CD4-positive, alpha-beta memory T cell (primary cell): ENCODE measurements at places on chromosomes 12 and 14. TPM values are rescaled to one million over a fixed set of nuclear protein-coding genes. Genes with fewer than 3 reads are reported as not detected.
A peak's percentile ranks its signal among the peaks of the same experiment; 100 is the strongest.

- no peak for DNase-seq
These were observed 38.7 kb upstream of the BCL7A start for GRCh38 chr12:121982950-121983349.

DNA sequence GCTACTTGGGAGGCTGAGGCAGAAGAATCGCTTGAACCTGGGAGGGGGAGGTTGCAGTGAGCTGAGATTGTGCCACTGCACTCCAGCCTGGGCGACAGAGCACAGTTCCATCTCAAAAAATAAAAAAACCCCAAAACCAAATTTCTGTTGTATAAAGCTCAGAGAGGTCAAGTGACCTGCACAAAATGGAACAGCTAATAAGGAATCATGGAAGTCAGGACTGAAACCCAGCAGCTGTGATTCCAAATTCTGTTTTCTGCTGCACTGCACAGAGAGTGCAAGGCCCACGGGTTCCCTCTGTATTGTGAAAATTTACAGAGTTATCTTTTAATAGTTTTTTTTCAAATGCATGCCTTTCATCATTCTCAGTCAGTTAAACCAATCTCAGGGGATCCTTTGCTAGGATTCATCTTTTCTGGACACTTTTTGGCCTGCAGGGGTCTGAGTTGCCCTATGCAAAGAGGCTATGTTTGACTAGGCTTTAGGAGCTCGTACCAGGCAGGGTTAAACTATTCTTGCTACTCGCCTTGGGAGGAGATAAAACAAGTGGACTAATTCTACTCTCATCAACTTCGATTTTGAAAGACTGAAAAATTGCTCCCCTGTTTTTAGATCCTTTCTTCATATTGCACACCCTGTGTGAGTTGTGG lies 26.1 kb upstream of the AACS start:
- no peak for DNase-seq

- no peak for DNase-seq
These were observed 91.8 kb upstream of the PLXNC1 start for GRCh38 chr12:94056419-94057158.

DNA sequence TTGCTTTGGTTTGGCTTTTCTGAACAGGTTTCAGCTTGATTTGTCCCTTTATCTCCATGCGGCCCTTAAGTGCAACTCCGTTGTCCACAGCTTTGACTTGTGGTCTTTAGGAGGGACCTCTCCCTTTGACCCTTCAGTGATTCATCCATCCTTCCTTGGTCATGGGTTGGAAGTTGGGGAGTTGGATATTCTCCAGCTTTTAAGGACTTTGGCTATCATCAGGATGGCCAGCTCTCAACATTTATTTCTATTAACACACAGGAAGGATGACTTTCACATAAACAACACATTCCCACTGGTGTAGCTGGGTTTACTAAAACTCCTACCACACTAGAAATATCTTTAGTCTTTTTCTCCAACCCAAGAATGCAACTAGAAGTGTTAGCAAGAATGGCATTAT lies 50.9 kb upstream of the E2F7 start:
- no peak for DNase-seq

Gene PTGR2
- 2.9 TPM for polyA plus RNA-seq

DNA sequence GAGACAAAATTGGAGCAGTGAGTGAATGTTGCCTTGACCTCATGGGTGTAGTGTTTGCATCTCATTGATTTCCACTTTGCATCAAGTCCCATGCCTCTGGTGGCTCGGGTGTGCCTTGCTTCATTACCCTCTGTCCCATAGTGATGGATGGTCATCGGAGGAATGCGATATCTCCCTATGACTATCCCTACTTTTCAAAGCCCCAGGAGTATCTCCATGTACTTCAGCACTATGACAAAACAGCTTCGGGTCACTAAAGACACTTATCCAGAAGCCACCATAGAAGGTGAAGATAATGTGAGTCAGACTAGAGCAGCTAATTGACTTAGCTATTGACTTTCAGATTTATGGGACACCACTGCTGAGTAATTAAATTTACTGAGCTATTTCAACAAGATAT lies 355.1 kb upstream of the CCDC196 start:
- DNase-seq = no peak

Gene ZNF26
- 13.7 TPM for polyA plus RNA-seq

Gene HOXC13
- not detected for polyA plus RNA-seq

- DNase-seq = no peak
These were observed 1.1 kb upstream of the KRT3 start for GRCh38 chr12:52796839-52797528.

DNA sequence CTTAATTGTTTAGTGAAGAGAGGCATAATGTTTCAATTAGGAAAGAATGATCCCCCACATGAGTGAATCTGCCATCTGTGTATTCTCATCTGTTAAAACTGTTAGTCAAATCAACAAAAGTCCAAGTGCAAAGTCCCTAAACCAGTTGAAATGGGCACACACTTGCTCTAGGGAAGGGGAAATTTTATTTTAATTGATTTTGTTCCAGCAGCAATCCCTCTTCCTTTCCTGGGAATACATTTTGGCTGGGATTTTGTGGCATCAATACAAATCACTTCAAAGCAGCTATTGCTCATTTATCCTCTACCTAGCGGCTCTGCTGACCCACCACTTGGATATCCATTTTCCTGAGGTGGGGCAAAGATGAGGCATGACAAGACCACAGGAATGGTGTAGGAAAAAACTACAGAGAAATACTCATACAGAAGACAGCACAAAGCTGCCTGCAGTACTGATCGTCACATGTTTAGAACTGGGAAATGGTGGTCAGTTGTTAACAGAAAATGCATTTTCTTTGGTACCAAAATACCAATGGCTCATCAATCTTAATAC lies 9.8 kb upstream of the SSTR1 start:
- DNase-seq = no peak

GRCh38 chr12:210277-211141 lies 3.4 kb downstream of the SLC6A12 start:
- DNase-seq = no peak

Gene OTX2
- polyA plus RNA-seq = not detected

Gene LTB4R
- 10.6 TPM for polyA plus RNA-seq

GRCh38 chr12:121379945-121380344 lies 20.0 kb upstream of the RNF34 start:
- no peak for DNase-seq

DNA sequence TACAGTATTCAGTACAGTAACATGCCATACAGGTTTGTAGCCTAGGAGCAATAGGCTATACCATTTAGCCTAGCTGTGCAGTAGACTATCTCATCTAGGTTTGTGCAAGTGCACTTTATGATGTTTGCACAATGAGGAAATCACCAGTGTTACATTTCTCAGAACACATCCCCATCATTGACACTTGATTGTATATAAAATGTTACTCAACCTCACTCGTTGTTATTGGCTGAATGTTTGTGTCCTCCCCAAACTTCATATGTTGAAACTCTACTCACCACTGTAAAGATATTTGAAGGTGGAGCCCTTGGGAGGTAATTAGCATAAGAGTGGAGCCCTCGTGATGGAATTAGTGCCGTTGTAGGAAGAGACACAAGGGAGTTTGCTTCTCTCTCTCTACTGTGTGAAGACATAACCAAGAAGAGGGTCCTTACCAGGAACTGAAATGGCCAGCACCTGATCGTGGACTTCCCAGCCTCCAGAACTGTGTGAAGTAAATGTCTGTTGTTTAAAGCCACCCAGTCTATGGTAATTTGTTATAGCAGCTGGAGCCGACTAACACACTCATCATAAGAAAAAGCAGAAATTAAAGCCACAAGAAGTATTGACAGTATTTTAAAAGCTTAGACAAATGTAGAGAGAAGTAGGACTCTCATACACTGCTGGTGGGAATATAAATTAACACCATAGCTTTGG lies 3.2 kb upstream of the MED13L start:
- no peak for DNase-seq

DNA sequence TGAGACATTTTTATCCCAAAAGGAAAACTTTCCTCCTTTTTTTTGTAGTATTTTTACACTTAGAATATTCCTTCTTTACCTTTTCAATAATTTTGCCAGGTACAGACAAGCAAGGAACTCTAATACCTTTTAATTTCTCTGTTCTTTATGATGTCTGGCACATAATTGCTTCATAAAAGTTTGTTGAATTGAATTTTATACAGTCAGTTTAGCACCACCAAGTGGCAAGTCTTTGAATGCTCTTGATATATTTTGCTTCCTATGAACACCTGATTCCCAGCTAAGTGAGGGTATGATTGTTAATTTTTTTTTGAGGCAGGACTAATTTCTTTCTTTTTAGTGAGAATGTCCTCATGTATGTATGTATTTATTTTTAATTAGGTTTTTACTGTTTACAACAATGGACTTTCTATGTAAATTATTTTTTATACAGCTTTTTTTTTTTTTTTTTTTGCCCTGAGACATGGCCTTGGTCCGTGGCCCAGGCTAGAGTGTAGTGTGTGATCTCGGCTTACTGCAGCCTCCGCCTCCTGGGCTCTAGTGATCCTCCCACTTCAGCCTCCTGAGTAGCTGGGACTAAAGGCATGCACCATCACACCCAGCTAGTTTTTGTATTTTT lies 6.9 kb downstream of the TBC1D15 start:
- DNase-seq = peak; percentile 32

GRCh38 chr12:28059668-28060067 lies 87.1 kb upstream of the PTHLH start:
- DNase-seq = no peak

GRCh38 chr12:96077081-96077480 lies 41.7 kb upstream of the LTA4H start:
- DNase-seq = no peak

- DNase-seq = no peak
These were observed 108.5 kb downstream of the NRXN3 start for GRCh38 chr14:78278464-78279250.

DNA sequence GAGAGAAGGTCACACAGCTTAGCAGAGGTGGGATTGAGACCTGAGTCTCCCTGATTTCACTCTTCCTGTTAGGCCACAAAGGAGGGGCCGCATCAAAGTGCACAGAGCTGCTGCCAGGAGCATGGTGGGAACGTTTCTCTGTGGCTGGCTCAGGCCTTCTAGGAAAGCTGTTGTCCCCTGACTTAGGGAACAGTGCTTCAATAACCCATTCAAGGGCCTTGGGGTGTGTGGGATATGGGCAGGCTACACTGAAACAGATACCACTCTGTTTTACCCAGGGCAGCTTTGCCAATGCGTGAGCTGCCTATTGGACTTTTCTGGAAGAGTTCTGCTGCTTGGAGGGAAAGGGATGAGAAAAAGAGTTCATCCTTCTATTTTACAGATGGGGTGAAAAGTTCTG lies 110.0 kb downstream of the ADCK1 start:
- DNase-seq = no peak

DNA sequence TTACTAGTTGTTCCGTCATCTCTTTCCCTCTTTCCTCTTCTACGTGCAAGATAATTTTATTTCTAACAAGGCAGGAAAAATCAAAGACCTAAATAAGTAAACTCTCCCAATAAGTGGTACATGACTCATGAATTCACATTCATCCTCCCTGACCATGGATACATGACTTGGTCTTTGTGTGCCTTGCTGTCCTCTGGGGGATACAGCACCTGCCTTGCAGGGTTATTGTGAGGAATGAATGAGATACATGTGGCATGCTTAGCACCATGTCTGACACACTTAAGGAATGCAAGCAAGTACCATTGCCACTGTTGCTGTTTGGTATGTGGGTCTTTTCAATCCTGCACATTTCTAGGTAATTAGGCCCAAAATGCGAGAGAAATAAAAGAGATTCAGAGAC lies 208.4 kb downstream of the DPF3 start:
- DNase-seq = no peak

DNA sequence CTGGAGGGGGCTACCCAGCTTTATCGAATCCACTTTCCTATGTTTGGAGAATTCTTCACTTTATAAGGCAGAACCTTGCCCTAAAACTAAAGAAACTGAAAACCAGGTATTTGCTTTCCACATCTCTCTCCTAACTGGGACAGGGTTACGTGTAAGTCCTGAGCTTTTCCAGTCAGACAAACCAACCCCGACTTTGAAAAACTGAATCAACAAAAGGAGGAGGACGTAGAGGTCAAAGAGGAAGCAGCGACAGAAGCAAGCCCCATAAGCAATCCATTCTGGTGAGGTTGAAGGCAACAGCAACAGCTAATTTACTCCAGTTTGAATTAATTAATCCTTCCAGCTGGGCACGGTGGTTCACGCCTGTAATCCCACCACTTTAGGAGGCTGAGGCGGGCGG lies 47.2 kb downstream of the LRP6 start:
- DNase-seq = no peak

Gene WIF1
- polyA plus RNA-seq = not detected

GRCh38 chr12:116165036-116165425 lies 112.5 kb downstream of the MED13L start:
- DNase-seq = no peak

- DNase-seq = no peak
These were observed 833.0 kb downstream of the SLC6A15 start for GRCh38 chr12:84079626-84080025.

Gene NR1H4
- not detected for polyA plus RNA-seq

Gene C12orf60
- 0.45 TPM for polyA plus RNA-seq

Gene SMCO2
- not detected for polyA plus RNA-seq

Gene SLC7A8
- polyA plus RNA-seq = 0.56 TPM

Gene BRF1
- 10.2 TPM for polyA plus RNA-seq

GRCh38 chr14:24889843-24890242 lies 160.1 kb downstream of the STXBP6 start:
- no peak for DNase-seq

Gene APOLD1
- 1.1 TPM for polyA plus RNA-seq

Gene SPIC
- not detected for polyA plus RNA-seq

GRCh38 chr12:105324704-105325103 lies 5.8 kb upstream of the C12orf75 start:
- DNase-seq = no peak

- DNase-seq = no peak
These were observed 515.7 kb downstream of the ETNK1 start for GRCh38 chr12:23140710-23141109.

DNA sequence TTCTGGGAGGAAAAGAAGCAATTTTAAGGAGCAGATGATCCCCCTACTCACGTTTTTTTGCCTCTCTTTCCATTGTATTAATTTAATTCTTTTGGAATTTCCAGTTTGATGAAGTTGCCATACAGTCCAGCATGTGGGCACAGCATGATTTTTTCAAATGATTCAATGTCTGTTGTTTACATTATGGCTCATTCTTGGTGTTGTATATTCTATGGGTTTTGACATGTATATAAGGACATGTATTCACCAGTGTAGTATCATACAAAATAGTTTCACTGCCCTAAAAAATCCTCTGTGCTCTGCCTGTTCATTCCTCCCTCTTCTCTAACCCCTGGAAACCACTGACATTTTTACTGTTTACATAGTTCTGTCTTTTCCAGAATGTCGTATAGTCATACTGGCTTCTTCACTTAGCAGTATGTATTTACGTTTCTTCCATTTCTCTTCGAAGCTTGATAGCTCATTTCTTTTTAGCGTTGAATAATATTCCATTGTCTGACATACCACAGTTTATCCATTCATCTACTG lies 13.3 kb upstream of the KLHDC2 start:
- no peak for DNase-seq

DNA sequence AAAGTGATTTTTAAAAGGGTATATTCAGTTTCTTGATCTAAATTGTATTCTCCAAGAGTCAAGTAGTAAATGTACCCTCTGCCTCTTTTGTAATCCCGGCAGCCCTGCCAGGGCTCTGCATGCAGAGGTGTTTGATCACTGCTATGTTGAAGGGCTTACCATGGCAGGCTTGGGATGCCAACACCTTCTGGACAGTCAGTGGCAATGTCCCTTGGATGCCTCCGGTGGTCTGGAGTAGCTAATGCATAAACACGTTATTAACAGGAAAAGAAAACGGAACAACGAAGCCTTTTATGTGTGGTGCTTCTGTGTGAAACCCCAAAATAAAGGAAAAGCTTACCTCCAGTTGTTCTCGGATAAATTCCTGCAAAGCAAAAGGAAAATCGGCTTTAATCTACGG lies 19.9 kb downstream of the EIF2B2 start:
- peak; percentile 8 for DNase-seq
